ENCODE measurements at places on chromosomes 6 and 20.

GRCh38 chr6:47118611-47119010 lies 76.5 kb upstream of the ADGRF1 start:
- no peak for DNase-seq

DNA sequence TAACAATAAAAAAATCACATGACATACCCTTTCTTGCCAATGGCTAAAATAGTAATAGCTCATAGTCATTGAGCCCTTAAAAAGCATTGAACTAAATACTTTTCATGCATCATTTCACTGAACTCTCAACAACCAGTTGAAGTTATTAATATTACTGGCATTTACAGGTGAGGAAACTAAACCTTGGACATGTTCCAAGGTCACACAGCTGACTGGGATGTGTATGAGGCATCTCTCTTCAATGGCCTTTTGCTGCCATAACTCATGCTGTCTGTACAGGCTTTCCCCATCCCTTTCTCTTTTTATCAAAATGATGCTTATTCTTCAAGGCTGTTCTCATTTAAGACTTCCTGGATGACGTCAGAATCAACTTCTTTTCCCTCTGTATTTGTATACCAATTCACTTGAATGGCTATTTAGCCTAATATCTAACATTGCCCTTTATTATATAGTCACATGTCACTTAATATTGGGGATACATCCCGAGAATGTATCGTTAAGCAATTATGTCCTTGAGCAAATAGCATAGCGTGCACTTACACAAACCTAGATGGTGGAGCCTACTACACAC lies 476.4 kb downstream of the KIF16B start:
- DNase-seq, result no peak

GRCh38 chr6:150491131-150491810 lies 108.4 kb upstream of the PLEKHG1 start:
- no peak for DNase-seq

DNA sequence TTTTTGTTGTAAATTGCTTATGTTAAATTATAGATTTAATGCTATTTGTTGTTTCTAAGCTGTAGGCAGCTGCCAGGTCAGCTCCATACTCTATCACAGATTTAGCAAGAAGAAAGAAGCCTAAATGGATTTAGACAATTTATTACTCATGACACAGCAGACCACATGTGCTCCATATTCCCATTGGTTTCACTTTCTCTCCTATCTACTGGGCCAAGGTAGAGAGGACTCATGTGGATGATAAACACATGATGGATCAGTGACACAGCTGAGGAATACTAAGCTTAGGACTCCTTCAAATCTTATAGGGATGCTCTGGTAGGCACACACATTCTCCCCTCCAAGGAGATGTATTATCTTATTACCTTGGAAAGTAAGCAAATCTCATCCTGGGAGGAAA lies 553.0 kb upstream of the ADGRB3 start:
- DNase-seq, result no peak

DNA sequence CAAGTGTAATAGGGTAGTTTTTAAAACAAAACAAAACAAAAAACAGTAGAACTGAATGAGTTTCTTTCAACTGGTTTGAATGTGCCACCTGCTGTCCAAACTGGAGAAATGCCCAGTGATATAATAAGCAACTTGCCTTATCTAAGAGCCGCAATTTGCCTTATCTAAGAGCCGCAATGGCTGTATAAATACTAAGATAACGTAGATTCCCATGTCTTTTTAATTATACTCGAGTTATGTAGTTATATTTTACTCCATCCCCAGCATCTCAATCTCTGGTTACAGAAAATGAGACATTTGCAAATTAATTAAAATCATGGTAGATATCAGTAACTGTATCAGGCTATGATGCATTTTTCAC lies 67.2 kb downstream of the RPP40 start:
- no peak for DNase-seq

- no peak for DNase-seq
Observed at GRCh38 chr6:14274546-14275492, 157.2 kb downstream of the CD83 start.

GRCh38 chr6:155219299-155219698 lies 44.5 kb upstream of the CLDN20 start:
- DNase-seq, result no peak
